SIG-M5 (cell line): ENCODE measurements at places on chromosomes 1 and 21.
A peak's percentile ranks its signal among the peaks of the same experiment; 100 is the strongest.

- no peak for DNase-seq
Observed at GRCh38 chr1:28298438-28298837, 30.4 kb upstream of the MED18 start.

GRCh38 chr1:36472656-36473055 is 8.5 kb upstream of the MRPS15 start:
- DNase-seq, result no peak

DNA sequence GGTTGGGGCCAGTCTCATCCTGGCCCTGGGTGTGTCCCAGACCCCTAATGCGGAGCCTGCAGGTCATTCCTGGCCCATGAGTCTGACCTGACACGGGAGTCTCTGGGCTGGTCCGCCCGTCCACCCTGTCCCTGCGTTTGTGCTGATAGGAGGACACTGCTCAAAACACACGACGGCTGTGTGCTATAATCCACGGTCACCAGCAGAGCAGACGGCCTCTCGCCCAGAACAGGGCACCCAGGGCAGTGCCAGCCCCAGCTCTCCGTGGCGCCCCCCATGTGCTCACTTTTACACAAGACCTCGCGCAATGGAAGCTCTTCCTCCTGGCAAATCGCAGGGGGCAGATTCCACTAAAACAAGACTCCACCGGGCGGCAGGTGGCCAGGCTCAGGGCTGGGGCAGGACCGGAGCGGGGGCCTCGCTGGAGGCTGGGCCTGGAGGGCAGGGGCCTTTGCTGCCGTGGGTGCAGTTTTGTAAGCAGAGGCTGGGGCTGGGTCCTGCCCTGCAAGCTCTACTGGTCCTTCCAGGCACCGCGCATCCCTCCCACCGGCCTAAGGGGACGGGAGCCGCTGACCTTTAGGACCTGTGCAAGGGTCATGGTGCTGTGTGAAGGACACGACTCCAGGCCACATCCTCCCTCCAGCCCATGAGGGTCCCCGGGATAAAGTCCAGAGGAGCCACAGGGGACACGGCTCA is 10.6 kb upstream of the SLC19A1 start:
- DNase-seq, result no peak

DNA sequence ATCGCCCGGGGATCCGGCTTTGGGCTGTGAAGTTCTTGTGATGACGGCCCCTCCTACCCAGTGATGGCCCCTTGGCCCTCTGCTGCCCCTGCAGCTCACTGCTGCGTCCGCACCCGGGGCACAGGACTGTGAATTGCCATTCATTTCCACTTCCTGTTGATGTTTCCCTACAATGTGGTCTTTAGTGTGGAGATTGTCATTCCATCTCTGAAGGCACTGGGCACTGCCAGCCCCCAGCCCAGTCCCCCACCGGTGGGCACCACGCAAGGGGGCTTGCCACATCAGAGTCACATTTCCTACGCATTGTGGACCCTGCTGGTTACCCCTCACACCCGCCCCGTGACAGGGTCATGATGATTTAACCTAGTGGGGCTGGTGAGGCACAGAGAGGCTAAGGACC is 2.5 kb upstream of the MX2 start:
- DNase-seq, result no peak

GRCh38 chr1:193457676-193458075 is 271.3 kb upstream of the B3GALT2 start:
- no peak for DNase-seq

- no peak for DNase-seq
Observed at GRCh38 chr1:86507935-86508582, 38.8 kb upstream of the CLCA4 start.

DNA sequence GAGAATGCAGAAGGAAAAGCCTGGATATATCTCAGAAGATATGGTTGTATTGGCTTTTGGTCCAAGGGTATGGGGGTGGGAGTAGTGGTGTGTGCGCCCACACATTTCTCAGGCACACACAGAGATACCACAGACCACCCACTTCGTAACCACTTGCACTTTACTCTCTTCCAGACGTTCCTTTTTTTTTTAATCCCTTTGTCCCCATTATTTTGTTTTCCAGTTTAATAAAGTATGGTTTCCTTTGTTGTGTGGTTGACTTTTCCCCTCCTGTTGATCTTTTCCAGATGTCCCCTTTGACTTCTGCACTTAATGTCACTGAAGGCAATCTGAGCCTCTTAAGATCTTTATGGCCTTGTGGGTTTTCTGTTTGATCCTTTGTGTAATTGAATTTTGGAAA is 10.5 kb upstream of the TARS2 start:
- no peak for DNase-seq

GRCh38 chr21:38310646-38311485 is 54.1 kb downstream of the KCNJ15 start:
- no peak for DNase-seq

GRCh38 chr1:193270996-193271395 is 84.6 kb upstream of the B3GALT2 start:
- no peak for DNase-seq

- no peak for DNase-seq
Observed at GRCh38 chr1:201331166-201331565, 46.3 kb downstream of the TNNT2 start.

GRCh38 chr1:172903581-172904220 is 147.0 kb downstream of the TNFSF18 start:
- no peak for DNase-seq

DNA sequence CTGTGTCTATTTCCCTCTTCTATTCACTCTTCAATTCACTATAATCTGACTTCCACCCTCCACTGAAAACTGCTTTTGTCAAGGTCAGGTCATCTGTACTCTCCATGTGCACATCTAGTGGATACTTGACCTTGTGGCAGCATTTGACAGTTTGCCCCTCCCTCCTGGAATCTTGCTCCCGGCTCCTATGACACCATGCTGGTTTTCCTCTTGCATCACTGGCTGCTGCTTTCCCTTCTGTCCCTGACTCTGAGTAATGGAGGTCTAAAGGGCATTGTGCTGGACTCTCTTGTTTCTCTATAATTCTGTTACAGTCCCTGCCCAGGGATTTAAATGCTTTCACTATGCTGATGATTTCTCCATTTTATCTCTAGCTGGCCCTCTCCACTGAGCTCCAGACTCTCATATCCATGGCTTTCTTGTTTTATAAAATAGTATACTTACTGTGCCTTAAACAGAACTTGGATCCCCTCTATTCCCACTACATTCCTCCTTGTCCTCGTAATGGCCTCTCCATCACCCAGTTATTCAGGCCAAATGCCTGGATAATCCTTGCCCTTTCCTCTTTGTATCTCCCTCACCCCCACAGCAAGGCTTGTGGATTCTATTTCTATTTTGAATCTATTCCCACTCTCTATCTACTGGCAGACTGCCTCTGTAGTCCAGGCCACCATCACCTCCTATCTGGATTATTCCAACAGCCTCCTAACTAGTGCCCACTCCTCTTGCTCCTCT is 36.8 kb upstream of the PODN start:
- DNase-seq, result no peak

GRCh38 chr1:26961826-26962225 is 1.6 kb upstream of the KDF1 start:
- peak; percentile 33 for DNase-seq

- no peak for DNase-seq
Observed at GRCh38 chr1:65765631-65766030, 27.1 kb upstream of the PDE4B start.

- no peak for DNase-seq
Observed at GRCh38 chr1:198837278-198838021, 198.6 kb downstream of the PTPRC start.

DNA sequence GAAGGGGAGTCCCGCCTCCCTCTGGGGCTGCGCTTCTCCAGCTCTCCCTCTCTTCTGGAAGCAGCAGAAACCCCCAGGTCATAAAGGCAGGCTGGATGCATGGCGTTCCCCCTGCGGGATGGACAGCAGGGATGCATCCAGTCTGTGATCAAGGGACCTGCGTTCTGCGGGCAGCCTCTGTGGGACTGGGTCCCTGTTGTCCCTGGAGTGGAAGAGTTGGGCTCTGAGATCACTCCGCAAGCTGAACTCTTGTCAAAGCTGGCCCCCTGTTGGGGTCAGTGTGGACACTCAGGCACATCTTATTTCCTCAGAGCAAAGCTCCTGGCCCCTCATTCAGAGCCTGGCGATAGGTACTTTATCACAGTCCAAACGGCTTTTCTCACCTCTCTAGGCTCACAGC is 341.2 kb downstream of the PTPRU start:
- DNase-seq, result no peak

- no peak for DNase-seq
Observed at GRCh38 chr1:65791801-65792668, 660 bp upstream of the PDE4B start.

DNA sequence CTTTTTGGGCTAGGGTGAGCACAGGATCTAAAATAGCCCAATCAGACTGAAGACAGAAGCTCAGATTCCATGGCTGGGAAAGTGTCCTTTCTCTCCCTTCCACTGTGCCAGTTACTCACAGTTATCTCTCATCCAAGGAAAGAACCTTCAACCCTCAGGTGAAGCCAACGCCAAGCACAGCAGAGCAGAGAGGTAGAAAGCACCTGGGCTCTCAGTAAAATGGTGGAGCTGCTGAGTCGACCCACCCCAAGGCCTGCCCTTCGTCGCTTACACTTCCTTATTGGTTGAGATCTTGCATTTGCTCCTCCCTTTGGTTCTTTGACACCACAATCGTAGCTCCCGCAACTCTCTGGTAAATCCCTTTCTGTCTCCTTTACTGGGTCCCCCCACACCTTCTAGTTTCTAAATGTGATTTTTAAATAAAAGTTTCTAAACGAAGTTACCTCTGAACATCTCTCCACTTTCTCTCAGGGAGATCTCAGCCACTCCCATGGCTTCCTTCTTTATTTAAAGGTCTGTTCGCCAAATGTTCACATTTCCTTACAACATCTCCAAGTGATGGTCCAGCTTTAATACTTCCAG is 27.5 kb upstream of the SLC30A1 start:
- no peak for DNase-seq

- no peak for DNase-seq
Observed at GRCh38 chr1:3330771-3331245, 123.7 kb upstream of the ARHGEF16 start.

- no peak for DNase-seq
Observed at GRCh38 chr1:11885916-11886315, 27.2 kb upstream of the NPPB start.
